GM12864 (cell line): ENCODE measurements at places on chromosomes 11 and 22.

GRCh38 chr11:2092956-2093412 lies 46.2 kb downstream of the IGF2 start:
- no peak for DNase-seq

DNA sequence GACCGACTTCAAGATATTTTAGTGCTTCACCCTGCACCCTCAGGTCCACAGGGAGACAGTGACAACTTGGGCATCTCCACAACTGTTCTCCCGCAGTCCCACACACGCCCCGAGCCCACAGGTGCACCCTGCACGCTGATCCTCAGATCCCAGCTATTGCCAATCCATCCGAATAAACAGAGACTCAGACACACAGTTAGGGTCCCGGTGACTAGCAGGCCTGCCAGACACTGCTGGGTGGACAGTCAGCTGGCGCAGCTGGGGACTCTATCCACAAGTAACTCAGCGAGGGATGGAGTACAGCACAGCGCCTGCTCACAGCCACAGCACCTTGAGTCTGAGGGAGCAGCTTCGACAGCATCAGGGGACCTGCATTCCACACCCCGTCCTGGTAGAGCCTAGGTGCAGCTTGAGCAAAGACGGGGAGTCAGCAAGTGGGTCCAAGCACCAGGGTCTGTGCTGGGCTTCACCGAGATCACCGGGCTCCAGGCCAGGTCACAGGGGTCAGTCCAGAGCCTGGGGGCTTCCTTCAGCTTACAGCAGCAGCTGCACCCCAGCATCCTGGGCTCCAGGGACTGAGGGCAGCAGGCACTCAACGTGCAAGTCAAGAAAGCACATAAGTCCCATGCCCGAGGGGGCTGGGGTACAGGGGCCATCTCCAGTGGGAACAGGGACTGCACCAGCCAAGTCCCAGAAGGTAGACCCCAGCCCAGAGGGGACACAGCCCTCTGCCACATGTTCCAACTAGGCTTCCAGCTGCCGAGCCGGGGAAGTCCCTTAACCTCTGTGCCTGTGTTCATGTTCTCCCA lies 7.6 kb downstream of the RPL3 start:
- no peak for DNase-seq

DNA sequence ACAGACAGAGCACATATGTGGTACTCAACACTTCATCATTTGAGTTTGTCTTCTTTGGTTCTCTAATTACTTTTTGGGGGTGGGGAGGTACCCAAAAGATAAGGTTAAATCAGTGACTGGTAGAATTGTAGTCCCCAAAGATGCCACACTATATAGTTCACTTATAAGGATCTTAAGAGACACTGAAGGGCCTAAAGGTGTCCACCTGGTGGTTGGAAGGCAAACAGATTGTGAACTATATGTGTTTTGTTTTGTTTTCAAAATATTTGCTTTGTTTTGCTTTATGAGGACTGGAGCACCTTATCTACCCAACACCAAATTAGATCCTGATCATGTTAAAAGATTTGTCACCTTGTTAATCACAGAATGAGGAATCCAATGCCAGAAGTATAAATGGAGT lies 136.1 kb downstream of the DCDC1 start:
- DNase-seq, result no peak

DNA sequence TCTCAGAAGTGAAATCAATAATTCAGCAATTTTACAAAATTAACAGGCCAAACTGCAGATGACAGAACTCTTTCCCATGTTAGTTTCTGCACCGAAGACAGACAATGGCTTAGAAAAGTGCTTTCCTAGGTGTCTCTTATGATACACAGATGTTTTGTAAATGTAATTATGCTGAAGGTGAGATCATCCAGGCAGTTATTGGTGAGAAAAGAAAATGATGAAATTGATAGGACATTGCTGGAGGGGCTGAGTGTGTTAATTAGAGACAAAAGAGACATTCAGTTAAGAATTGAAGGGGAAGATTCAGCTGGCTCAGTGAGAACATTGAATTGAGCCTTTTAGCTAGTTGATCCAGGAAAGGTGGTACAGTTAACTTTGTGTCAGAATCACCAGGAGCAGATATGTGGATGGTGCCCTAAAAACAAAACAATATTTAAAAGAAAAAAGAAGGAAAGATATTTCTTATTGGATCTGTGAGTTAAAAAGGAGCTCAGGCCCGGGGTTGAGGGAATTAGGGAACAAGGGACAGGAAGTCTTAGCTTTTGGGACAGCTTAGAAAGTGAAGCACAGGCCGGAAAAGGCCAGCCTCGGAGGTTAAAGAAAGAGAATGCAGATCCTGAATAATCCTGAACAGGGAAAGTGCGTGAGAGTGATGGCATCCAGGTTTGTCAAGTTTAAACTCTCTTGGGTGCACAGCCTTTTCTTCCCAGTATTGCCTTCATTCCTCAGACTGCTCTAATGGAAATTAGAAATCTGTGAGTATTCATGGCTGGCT lies 16.9 kb downstream of the ARHGAP42 start:
- no peak for DNase-seq

GRCh38 chr11:72240461-72241290 lies 3.3 kb downstream of the PHOX2A start:
- no peak for DNase-seq

GRCh38 chr11:107337917-107338316 lies 119.7 kb downstream of the CWF19L2 start:
- no peak for DNase-seq

- DNase-seq, result no peak
Measured at GRCh38 chr11:37107415-37107814, 509.4 kb upstream of the RAG2 start.

DNA sequence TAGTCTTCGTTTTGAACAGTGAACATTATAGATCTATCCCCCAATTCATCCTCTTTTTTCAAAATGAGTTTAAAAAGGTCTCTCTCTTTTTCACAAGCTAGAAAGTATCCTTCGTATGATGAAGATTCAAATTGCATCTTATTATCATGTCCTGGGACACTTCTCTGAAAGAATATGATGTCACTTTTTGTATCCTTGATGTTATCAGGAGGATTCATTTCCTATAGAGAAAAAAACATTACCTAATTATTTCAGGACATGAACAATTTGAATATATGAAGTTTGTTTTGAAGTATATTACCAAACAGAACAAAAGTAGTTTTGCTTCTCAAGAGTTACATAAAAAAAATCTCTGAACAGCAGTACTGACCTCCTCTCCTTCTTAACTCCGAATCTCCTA lies 20.3 kb downstream of the IL18 start:
- no peak for DNase-seq

DNA sequence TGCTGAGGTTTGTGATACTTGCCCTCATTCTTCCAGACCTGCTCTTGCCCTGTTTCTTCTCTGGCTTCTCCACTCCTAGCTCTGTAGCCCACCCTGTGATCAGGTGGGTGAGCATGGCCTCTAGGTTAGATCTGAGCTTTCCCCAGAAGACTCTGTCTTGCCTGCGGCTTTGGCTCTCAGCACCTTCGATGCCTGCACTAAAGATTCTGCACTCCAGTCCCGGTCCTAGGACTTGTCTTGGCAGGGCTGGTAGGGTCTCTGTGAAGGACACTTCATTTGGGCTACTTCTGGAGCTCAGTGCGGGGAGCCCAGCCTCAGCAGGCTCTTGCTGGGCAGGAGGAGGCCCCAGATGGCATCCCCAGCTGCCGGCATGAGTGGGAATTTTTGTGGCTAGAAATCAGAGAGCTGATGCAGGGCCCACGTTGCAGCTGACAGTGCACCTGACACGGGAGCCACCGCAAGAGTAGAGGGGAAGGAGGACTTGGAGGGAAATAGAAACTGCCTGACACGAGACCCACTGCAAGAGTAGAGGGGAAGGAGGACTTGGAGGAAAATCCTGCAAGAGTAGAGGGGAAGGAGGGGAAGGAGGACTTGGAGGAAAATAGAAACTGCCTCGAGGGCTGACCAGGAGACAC lies 226.9 kb upstream of the B3GAT1 start:
- no peak for DNase-seq

- DNase-seq, result no peak
Measured at GRCh38 chr11:69635804-69636511, 5.0 kb upstream of the CCND1 start.

DNA sequence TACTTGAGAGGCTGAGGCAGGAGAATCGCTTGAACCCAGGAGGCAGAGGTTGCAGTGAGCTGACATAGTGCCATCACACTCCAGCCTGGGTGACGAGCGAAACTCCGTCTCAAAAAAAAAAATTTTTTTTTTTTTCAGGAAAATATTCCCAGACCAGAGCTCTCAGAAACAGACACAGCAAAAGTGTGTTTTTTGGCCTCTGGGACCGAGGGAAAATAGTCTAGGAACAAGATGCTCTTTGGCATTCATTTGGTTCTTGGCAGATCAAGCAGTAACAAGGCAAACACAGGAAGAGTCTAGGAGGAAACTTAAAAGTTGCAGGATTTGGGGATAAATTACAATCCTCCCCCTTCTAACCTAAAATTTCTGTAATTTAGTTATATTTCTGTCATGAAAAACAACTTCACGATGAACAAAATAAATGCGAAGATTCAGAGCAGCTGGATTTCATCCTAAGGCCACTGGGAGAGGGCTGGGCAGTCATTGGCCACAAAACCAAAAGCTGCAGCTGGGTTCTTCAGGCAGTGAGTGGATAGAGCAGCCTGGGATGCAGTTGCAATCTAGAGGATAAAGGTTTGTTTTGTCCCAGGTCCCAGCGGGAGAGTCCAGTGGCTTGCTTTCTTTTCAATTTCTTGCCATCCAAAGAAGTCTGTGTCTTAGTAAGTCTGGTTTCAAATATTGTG lies 19.7 kb downstream of the ATG16L2 start:
- no peak for DNase-seq

DNA sequence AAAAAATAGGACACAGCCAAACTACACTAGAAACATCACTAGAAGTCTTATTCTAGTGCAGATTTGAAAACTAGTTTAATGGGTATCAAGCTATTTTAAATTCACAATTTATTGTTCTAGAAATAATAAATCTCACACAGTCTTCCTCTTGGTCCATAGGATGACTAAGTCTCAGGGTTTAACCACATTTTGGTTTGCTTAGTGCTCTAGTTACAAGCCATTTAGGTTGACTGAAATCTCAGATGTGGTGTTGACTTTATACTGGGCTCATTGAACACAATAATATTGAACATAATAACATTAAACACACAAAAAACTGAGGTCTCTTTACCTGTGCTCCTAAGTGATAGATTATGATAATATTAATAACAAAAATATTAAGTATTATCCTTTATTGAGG lies 760.3 kb upstream of the CCDC179 start:
- no peak for DNase-seq
